DMS53 (cell line): ENCODE measurements at places on chromosomes 2 and 18.

- DNase-seq = no peak
These were observed 101.8 kb downstream of the DCC start for GRCh38 chr18:52441794-52442193.

GRCh38 chr2:44529448-44529847 lies 167.7 kb downstream of the CAMKMT start:
- DNase-seq = no peak

DNA sequence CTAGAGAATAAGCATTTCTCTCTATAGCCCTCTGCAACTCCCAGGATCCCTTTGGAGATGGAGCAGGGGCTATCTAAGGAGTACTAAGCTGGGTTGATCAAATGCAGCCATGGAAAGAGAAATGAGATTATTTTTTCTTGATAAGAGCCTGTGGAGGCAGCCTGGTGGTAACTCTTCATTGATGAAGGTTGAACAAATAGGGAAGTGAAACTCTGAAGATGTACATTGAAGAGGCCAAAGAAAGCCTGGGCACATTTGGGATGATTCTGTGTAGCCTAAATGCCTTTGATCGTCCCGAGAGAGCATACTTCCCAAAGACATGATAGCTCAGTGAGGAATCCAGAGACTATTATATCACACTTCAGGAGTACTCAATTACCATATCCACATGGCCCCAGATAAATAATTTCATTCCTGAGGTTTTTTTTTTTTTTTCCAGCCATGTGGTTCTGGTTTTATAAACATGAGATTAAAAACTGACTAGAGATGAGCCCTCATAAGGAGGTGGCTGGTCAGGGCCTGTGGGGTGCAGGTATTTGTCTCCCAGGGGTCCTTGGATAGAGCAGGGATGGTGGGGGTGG lies 192.5 kb downstream of the TPGS2 start:
- DNase-seq = no peak

GRCh38 chr18:63192885-63193349 lies 126.7 kb downstream of the BCL2 start:
- DNase-seq = no peak

DNA sequence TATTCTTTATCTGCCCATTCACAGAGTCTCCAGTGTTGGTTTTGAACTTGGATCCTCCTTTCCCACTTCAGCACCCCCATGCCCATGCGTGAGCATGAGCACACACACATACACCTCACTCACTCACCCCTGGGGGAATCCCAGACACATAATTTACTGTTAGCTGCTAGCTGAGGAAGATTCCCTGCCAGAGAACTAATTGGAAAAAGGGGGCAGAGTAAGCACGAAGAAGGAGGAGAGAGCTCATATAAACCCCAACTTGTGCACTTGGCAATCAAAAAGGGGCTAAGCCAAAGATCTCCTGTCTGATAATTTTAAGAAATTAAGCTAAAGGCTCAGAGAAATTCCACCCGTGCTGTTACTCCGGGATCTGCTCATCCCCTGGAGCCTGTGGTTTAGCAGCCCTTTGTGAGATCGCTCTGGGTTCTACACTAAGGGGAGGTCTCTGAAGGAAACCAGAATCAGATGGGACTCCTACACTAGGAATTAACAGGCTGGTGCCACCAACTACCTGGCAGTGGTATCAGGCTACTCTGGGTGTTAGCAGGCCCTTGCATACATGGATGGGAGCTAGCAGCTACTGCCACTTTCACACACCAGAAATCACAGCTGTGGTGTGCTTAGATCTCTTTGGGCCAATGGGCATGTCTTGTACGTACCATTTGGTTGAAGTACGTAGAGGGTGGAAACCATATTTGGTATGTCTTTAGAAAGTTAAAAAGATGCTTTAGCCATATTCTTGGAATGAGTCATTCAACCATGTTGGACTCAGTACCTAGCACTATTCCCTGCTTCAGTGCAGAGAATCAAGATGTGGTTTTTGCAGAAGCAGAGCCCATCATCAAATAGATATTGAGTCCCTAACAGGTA lies 95.6 kb upstream of the SLC14A2 start:
- no peak for DNase-seq

DNA sequence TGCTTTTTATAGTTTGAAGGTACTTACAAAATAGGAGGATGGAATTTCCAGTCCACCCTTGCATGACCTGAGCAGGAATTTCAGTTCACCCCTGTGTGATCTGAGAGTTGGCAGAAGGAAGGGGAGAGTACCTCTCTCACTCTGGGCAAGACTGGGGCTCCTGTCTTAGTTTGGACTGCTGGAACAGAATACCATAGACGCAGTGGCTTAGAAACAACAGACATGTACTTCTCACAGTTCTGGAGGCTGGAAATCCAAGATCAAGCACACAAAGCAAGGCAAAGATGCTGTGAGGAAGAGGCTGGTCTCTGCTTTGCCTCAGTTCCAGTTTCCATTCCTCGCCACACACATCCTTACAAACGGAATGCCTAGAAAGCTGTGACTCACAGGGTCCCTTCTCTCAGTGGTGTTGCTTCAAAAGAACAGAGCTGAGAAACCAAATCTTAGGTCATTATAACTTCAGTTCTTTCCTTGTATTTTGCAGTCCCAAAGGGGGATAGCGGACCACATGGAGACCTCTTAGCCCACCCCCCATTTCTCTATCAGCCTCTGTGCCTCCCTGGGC lies 108.8 kb upstream of the HAAO start:
- no peak for DNase-seq

DNA sequence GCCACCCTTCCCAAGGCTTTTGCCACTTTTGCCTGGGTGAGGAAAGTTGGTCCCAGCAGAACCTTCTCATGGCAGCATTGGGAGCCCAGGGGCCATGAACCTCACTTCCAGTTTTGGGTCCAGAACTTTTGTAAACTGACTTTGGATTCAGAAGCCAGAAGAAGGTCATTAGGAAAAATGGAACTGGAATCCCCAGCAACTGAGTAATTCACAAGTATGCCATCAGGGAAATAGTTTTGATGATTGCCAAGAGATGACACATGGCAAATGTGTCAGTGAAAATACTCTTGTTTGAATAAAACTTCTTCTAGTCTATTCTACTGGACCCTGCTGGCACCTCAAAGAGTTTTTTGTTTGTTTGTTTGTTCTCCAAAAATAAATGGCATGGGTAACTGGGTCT lies 203.7 kb downstream of the SETBP1 start:
- DNase-seq = no peak

DNA sequence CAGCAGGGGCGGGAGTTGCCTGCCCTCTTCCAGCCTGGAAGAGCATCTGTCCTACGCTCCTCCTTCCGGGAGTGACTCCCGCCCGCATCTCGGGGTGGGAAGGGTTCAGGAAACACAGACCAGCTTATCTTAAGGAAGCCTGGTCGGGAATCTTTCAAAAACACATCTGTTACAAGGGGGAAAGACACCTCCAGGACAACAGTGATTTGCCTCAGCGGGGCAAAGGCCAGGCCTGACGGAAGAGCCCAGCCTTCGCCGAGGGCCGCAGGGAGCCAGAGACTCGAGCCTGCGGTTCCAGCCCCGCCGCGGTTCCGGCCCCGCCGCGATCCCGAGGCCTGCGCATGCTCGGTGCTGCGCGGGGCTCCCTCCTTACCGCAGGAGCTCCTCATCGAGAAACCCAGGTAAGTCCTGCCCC lies 38.1 kb upstream of the TGIF1 start:
- peak; percentile 96 for DNase-seq

- no peak for DNase-seq
These were observed 934.5 kb downstream of the CNTNAP5 start for GRCh38 chr2:124959581-124959980.

- DNase-seq = peak; percentile 48
These were observed 28.1 kb upstream of the ASB1 start for GRCh38 chr2:238398577-238398976.

- no peak for DNase-seq
These were observed 96.9 kb upstream of the FSHR start for GRCh38 chr2:49251251-49251650.

DNA sequence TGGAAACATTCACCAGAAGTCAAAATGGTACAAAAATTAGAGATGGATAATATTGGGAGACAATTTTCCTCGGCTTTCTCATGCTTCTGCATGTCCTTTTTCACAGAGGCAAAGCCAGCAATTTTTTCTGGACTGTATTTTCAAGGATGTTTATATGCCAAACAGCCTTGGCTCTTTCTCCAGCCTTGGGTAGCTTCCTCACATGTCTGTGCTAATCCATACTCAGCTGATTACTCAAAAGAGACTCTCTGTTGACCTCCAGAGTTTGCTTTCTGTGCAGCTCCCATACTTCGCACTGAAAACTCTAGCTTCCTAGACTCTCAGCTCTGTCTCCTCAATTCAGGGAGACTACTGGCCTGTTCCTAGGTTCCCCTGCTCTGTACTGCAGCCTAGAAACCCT lies 10.6 kb downstream of the C18orf63 start:
- no peak for DNase-seq
